ENCODE measurements at places on chromosomes 12 and 14.

GRCh38 chr12:19351346-19351745 lies 87.9 kb upstream of the AEBP2 start:
- DNase-seq, result no peak

GRCh38 chr12:1917172-1918070 lies 1.0 kb downstream of the CACNA2D4 start:
- no peak for DNase-seq

DNA sequence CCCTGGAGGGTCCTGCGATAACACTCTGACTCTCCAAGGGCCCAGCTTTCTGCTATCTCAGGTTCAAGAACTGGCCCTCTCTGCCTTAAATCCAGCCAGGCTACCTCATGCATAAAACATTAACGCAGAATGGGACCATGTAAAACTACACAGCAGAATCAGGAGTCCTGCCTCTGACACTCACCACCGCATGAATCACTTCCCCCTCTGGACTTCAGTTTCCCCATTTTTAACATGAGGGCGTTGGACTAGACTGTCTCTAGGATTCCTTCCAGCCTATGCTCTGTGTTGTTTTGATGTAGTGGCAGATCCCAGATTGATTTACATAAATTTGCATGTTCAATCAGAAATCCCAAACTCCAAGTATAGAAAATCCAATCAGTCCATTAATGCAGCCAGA lies 3.3 kb downstream of the NCKAP5L start:
- DNase-seq, result no peak

DNA sequence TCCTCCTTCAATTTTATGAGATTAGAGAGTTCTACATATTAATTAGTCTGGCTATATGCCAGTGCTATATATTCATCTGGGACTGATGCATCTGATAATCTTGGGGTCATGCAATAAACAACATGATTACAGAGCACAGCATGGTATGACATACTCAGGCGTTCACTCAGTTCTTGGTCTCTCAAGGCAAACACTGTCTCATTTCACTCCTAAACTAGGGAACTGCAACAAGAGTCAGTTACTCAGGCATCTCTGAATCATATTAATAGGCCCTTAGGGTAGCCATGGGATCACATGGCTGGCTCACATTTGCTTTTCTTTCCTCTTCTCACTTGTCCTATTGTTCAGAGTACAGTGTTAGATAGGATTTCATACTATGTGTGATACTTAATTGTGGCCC lies 91.8 kb upstream of the TMEM260 start:
- DNase-seq, result no peak

DNA sequence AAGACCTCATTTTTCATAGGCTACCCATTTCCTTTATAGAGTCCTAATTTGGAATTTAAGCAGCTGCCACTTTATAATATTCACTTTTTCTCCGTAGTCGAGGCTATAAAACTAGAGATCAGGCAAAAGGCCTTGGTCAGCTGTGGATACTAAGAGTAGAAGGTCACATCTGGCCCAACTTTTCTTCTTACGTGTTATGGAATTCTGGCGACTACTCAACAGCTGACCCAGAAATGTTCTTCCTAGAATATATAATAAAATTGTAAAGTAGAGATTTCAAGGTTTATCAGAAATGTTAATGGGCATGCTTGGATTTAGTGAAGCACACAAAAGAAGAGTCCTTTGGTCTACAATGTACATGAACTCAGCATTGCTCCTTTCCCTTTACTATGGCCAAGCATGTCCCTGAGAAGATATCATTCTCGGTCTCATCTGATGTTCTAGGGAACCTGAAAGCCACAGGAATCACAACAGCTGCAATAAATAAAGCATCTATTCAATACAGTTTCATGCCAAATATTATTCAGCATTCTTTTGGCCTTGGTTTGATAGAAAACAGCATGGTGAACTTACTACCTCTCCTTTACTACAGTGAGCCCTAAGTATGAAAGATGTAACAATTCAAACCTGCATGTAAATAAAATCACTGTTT lies 261.4 kb upstream of the NPAS3 start:
- no peak for DNase-seq

Data from left renal pelvis (tissue), 4 donors.